ENCODE measurements at places on chromosomes 16 and 17. TPM values are rescaled to one million over a fixed set of nuclear protein-coding genes. Genes with fewer than 3 reads are reported as not detected.

WNK4 gene
- total RNA-seq: 8.6 TPM

- no peak for DNase-seq
These were observed 610 bp upstream of the PEX12 start for GRCh38 chr17:35578929-35579432.

DNA sequence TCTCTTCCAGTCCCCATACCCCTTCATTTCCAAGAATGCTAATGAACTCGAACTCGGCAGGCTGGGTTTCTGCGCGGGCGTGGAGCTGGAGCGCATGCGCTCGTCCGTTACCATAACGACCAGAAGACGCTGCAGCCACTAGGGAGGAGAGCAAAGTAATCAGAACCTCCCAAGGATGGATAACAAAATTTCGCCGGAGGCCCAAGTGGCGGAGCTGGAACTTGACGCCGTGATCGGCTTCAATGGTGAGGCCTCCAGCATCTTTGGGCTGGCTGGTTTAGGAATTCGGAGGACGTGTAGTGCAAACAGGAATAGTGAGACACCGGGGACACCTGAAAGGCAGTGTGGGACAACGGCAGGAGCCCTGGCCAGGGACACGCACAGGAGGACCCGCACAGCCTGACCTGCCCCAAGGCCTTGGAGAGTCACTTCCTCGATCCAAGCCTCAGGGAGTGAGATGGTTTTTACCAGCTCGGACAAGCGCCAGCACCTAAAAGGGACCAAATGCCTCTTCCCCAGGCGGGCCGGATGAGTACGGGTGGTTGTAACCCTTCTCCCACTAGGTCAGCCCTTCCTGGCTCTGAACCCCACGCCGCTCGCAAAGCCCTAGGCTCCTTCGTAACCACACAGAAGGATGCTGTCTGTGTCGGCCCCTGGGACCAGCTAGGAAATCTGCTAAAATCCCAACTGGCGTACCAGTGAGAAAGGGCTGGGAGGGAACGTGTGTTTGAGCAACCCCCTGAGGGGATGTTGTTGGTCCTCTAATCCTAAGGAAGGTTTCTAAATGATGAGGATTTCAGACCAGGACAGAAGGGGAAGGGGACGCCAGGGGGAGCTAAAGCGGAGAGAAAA lies at the start of gene CFAP52:
Gene CFAP52 (plus strand): TSS at position 122 of the 852 bp plus-strand sequence. CDS start 54 bp downstream, at position 176.
- DNase-seq: peak; percentile 66

ZNF385C gene
- 0.37 TPM for total RNA-seq

DNA sequence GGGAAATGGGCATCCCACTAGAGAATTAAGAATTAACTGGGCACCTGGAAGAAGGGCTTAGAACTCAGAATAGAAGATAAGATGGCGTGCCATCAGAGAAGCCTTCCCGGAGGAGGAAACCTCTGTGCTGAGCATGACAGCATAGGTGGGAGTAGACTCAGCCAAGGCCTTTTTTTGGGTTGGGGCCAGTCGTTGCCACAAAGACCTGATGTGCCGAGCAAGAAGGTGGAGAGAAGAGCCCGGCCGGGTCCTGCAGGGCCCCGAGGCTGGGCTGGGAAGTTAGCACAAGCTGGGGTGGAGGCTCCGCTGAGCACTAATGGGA lies 1.1 kb upstream of the RAB11FIP4 start:
- no peak for DNase-seq

GRCh38 chr17:42617956-42618431 lies 8.5 kb downstream of the TUBG1 start:
- no peak for DNase-seq

- no peak for DNase-seq
These were observed 2.0 kb upstream of the RNF112 start for GRCh38 chr17:19409066-19409465.

GRCh38 chr16:19884611-19885450 lies at the start of gene GPRC5B:
GPRC5B (minus strand) TSS chr16:19884848; CDS start chr16:19872845, 12,003 bp downstream.
- DNase-seq: no peak

- DNase-seq: no peak
These were observed 3.6 kb upstream of the MAP3K14 start for GRCh38 chr17:45320349-45320930.

- DNase-seq: no peak
These were observed 24.1 kb upstream of the ABR start for GRCh38 chr17:1203967-1204291.

DNA sequence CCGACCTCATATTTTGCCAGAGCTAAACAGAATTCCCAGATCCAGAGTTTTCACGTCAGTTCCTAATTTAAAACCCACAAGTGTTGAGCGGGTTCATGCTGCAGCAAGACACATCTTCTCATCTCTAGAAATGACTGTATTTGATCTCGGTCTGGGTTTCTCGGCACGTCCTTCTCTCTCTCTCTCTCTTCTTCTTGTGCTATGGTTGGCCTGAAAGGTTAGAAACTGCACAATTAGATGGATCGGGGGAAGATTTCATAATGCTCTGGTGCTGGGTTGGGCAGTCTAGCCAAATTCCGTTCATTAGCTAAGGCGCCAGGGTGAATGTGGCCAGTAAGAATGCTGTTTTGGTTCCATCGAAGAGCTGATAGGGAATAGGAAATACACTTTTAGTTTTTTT lies 158.9 kb upstream of the NOG start:
- DNase-seq: no peak

GRCh38 chr16:4944333-4945281 lies 7.7 kb upstream of the PPL start:
- peak; percentile 96 for DNase-seq

- DNase-seq: no peak
These were observed 3.1 kb downstream of the PPP1R1B start for GRCh38 chr17:39629898-39630297.

TPSD1 gene
- not detected for total RNA-seq

GRCh38 chr17:75603123-75603522 lies 15.5 kb downstream of the MYO15B start:
- DNase-seq: no peak

- peak; percentile 39 for DNase-seq
These were observed 37.7 kb downstream of the BAHCC1 start for GRCh38 chr17:81432941-81433340.

DNA sequence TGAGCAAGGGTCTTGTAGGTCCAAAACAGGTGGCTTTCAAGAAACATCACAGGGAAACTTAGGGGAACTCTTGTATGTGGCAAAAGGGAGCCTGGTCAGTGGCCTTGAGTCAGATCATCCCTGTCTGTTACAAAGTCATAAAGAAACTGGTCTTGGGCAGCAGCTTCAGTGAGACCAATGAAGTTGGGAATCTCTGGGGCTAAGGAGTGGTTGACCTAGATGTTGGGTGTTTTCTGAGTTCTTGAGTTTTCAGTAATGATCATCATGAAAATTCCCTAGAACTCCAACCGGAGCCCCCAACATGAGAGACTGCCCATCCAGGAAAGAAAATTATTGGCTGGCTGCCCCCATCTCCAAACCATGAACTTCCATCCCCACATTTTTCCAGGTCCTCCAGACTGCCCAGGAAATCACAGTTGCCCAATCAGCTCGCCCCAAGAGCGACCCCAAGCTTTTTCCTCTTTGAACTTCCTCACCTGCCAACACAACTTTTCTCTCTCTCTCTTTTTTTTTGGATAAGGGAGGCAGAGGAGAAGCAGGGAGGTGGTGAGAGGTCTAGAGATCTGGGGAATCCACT lies 3.9 kb downstream of the CCR7 start:
- DNase-seq: no peak

- DNase-seq: no peak
These were observed 89.8 kb downstream of the TMEM100 start for GRCh38 chr17:55632893-55633292.

CDH16 gene
- total RNA-seq: not detected

MYL11 gene
- not detected for total RNA-seq

DNA sequence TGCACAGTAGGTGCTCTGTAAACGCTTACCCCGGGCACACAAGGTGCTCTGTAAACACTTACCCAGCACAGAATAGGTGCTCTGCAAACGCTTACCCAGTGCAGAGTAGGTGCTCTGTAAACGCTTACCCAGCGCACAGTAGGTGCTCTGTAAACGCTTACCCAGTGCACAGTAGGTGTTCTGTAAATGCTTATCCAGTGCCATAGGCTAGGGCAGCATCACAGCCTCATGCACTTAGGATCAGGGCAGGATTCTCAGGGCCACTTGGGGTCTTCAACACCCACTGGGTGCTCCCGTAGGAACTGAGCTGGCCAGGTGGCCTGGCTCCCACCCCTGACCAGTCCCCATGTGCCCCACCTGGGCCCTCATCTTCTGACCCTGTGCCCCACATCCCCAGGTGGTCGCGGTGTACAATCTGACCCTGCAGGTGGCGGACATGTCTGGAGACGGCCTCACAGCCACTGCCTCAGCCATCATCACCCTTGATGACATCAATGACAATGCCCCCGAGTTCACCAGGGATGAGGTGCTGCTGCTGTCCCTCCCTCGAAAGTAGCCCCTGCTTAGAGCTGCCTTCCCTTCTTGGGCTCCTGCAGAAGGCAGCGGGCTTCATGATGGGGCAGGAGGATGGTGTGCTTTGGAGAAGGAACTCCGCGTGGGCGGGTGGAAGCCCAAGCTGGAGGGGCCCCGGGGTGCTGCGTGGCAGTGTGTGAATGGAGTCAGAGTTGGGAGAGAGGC lies 13.1 kb downstream of the SLC22A31 start:
- DNase-seq: peak; percentile 22

DNA sequence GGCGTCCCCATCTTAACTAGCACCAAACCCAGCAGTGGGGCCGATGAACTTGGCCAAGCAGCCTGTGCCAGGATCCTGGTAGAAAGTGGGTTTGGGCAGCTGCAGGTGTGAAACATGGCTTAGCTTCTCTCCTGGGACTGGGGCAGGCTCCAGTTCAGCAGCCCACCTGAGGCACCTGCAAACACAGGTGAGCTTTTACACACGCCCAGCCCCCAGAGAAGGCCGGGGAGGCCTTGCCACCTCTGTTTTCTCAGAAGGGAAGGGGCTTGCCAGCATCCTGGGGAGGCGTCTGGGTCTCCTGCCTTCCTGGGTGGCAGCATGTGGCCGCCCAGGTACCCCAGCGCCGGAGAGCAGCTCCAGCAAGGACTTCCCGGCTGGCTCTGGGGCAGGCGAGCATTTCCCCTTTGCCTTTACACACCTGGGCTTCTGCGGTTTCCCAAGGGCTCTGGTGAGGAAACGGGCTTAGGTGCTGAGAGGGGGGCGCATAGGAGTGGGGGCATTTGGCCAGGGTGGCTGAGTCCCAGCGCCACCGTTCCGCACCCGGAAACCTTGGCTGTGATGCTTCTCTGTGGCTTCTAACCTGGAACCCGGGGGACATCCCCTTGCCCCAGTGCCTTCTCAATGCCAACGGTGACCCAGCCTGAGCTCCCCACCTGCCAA lies 81.6 kb upstream of the CBX4 start:
- no peak for DNase-seq

HOXB8 gene
- 51.0 TPM for total RNA-seq

TSPAN10 gene
- 0.10 TPM for total RNA-seq

EVPLL gene
- total RNA-seq: 0.52 TPM

RCVRN gene
- total RNA-seq: not detected

GRCh38 chr16:73122604-73123391 lies 74.9 kb upstream of the ZFHX3 start:
- DNase-seq: no peak

GRCh38 chr16:46555951-46556350 lies 65.2 kb downstream of the SHCBP1 start:
- no peak for DNase-seq
